ENCODE measurements at places on chromosomes 7 and 10.

- DNase-seq: no peak
Measured at GRCh38 chr10:117342641-117343040, 32.6 kb downstream of the PDZD8 start.

GRCh38 chr10:111996103-111996502, 187.5 kb downstream of the GPAM start:
- no peak for DNase-seq

DNA sequence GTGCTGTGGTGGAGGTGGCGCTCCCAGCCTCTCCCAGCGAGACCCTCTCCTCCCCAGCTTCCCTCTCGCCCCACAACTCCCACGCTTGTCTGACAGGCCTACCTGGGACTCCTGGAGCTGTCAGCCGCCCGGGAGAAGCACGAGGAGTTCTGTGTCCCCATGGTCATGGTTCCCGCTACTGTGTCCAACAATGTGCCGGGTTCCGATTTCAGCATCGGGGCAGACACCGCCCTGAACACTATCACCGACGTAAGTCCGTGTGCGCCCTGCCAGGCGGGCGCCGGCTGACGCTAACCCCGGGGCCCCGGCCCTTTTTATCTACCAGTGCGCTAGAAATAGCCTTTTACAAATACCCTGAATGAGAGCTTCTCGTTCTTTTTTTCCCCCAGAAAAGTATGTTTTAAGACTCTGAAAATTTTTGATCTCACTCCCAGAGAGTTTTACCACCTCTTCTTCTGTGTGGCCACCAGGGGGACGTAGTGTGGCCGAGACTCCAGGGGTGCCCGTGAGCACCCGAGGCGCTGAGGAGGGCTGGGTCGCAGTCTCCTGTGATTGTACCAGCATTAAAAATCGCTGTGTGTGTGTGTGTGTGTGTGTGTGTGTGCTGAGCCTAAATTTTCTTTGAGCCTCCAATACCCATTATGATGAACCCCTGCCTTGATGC, 52.6 kb downstream of the PFKP start:
- no peak for DNase-seq

- no peak for DNase-seq
Measured at GRCh38 chr10:109678857-109679256, 244.5 kb downstream of the XPNPEP1 start.

DNA sequence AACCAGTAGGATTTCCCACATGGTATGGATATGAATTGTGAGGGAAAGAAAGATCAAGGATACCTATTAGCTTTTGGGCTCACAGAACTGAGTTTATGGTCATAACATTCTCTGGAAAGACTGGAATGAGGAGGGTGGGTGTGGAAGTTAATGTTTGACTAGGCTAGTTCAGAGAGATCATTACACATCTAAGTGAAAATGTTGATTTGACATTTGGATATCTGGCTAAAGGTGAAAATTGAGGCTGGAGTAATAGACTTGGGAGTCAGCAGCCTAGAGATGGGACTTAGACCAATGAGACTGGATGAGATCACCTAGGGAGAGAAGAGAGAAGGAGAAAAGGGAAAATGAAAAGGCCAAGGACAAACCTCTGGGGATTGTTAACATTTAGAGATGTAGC, 437.3 kb downstream of the CCSER2 start:
- no peak for DNase-seq

DNA sequence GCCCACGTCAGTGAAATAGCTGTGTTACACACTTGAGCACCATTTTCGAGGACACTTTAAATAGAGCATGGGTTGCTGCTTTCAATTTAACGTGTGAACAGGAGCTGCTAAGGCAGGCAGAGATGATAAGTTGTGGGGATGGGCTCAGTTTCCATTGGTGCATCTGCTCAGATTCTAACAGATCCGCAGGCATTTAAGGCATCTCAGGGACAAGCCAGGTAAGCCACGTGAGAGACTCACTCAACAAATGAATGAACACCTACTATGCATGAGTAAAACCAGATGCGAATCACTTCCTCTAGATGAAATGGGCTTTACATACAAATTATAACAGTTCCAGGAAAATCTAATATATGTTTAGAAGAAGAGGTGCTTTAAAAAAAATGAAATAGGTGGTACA, 34.6 kb downstream of the PLXNA4 start:
- no peak for DNase-seq

GRCh38 chr7:159012353-159013069, 132.2 kb downstream of the VIPR2 start:
- DNase-seq: no peak

GRCh38 chr7:127887096-127887495, 144.1 kb downstream of the LRRC4 start:
- no peak for DNase-seq

GRCh38 chr7:71308096-71308495, 176.2 kb downstream of the GALNT17 start:
- no peak for DNase-seq

DNA sequence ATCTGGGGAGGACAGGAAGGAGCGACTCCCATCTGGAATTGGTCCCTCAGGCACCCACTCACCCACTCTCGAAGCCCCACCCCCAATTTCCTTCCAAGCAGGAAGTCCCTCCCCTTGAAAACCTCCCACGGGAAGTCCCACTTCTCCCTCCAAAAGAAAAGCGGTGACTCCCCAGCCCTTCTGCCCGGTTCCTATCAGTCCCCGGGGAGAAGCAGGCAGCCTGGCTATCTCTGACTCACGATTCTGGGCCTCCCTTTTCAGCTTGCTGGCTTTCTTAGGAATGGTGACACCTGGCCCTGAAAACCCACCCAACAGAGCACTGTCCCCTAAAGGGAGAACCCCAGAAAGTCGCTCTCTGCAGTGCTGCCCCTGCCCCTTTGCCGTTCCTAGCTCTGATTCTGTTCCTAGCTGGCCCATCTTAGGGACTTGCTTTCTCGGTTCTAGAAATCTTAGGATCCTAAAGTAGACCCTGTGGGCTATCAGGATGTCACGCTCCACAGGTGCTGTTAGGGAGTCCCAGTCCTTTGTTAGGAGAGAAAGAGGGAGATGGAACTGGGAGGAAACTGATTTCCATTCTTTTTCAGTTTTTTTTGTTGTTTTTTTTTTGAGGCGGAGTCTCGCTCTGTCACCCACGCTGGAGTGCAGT, 6.0 kb downstream of the TSC22D4 start:
- no peak for DNase-seq

GRCh38 chr7:139897422-139898090, 68.5 kb downstream of the TBXAS1 start:
- no peak for DNase-seq

- DNase-seq: no peak
Measured at GRCh38 chr7:70340236-70340635, 742.0 kb downstream of the AUTS2 start.

- no peak for DNase-seq
Measured at GRCh38 chr10:70743430-70743788, 41.8 kb downstream of the TBATA start.

DNA sequence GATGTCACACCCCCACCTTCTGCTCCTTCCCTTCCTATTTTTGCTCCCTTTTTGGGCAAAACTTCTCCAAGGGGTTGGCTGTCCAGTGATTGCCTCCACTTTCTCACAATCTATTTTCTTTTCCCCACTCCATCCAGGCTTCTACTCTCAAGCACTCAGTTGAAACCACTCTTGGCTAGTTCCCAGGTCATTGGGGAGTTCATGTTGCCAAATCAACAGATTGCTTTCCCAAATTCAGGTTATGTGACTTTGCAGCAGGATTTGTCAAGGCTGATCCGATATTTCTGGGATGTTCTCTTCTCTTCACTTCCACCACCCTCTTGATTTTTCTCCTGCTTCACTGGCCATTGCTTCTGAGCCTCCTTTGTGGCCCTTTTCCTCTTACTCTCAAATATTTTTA, 258.7 kb upstream of the SLC26A5 start:
- DNase-seq: no peak

GRCh38 chr7:18583305-18583704, 87.8 kb downstream of the HDAC9 start:
- no peak for DNase-seq

- DNase-seq: no peak
Measured at GRCh38 chr7:125255810-125256209, 326.2 kb upstream of the POT1 start.

DNA sequence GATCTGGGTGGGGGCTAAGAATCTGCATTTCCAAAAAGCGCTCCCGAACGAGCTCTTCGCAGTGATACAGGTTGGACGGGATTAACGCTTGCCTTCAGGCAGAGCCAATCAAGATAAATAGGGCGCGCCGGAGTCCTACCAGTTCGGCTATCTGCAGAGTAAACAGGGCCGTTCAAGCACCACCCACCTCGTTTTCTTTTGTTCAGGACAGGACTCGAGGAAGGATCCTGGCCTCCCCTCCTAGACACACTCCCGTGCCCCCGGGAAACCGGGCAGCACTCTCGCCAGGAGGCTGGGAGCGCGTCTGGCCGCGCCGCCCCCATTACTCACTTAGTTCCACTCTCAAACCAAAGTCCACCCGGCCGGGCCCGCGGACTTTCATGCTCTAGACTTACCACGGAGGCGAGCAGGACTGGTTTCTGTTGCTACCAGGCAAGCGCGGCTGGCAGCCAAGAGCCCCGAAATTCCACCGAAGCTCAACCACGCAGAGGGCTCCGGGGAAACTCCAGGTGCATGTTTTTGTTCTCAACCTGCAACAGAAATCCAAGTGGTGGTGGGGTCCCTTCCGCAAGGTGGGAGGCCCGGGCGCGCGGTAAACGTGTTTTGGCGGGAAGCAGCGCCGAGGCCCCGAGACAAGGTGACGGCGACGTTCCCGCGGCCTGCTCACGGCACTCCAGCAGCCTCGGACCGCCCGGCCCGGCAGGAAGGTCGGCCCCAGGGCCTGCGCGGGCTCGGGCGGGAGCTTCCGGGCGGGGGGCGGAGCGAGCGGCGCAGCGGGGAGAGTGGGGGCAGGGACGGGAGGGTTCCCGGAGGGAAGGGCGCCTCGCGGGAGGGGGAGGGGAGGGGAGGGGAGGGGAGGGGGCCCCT, 12.7 kb downstream of the HNRNPF start:
- peak; percentile 70 for DNase-seq

GRCh38 chr10:5550621-5551530, 26.1 kb downstream of the CALML3 start:
- no peak for DNase-seq

GRCh38 chr10:113099431-113100183, 149.6 kb downstream of the TCF7L2 start:
- no peak for DNase-seq

GRCh38 chr10:558364-558763, 131.1 kb downstream of the DIP2C start:
- no peak for DNase-seq

DNA sequence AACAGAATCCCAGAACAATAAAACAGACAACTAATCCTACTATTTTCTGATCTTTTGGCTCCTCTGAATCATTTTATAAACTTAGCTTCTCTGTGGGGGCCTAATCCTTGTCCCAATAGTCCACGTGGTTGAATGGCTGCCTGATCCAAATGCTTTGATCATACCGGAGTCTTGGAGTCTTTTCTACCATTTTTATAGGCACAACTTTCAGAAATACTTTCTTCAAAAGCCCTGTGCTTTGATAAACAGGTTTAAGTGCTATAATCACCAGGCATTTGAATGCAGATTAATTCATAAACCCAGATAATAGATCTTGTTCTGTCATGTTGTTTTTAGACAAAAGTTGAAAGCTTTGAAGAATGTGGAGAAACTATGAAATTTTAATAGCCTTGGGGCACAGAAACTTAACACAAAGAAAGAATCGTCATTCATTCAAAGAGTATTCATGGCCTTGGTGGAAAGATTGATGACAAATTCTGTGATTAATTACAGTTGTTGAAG, 163.7 kb downstream of the AHR start:
- DNase-seq: no peak

DNA sequence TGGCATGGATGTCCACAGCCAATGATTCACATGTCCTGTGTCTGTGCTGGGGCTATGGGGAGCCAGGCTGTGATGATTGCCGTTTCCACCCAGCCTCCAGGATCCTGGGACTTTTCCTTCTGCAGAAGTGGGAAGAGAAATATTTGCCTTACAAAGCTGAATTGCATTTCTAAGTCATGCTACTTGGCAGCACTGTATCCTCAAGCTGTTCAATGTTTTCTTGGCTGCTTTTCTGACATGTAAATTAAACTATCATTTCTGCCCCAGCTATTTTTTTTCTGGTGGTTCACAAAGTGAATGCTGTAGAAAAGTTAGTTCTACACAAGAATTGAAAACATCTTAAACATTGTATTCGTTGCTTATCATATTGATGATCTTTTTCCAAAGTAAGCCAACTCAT, 51.9 kb upstream of the TCERG1L start:
- no peak for DNase-seq

- no peak for DNase-seq
Measured at GRCh38 chr10:86162036-86162435, 204.6 kb downstream of the GRID1 start.

Data from activated naive CD4-positive, alpha-beta T cell treated with Interleukin-2 at 50 U/mL for 16 hours (primary cell).